ENCODE measurements at places on chromosomes 2 and 18. TPM values are rescaled to one million over a fixed set of nuclear protein-coding genes. Genes with fewer than 3 reads are reported as not detected.

Gene LRRC30
- total RNA-seq, result not detected

Gene THSD7B
- total RNA-seq, result not detected

Gene WDR35
- 7.4 TPM for total RNA-seq

Gene HOXD12
- total RNA-seq, result not detected

Gene RETSAT
- 52.1 TPM for total RNA-seq

Gene GFPT1
- 60.2 TPM for total RNA-seq

Gene LHCGR
- total RNA-seq, result not detected

Gene RASGRP3
- 0.10 TPM for total RNA-seq

Gene UGT1A3
- 67.1 TPM for total RNA-seq

Gene MLPH
- total RNA-seq, result 283 TPM

Gene PLGLB2
- total RNA-seq, result 1.9 TPM

Gene SLC5A7
- not detected for total RNA-seq

Gene REG1B
- not detected for total RNA-seq

Gene KANSL3
- total RNA-seq, result 52.0 TPM

Gene GTF2A1L
- not detected for total RNA-seq

Gene TRIB2
- total RNA-seq, result 18.9 TPM

Gene CTAGE1
- total RNA-seq, result not detected

Gene TCF23
- total RNA-seq, result not detected

Gene PPM1G
- total RNA-seq, result 114 TPM

All from PC-9 (cell line).